ENCODE measurements at places on chromosomes 2 and 18.

DNA sequence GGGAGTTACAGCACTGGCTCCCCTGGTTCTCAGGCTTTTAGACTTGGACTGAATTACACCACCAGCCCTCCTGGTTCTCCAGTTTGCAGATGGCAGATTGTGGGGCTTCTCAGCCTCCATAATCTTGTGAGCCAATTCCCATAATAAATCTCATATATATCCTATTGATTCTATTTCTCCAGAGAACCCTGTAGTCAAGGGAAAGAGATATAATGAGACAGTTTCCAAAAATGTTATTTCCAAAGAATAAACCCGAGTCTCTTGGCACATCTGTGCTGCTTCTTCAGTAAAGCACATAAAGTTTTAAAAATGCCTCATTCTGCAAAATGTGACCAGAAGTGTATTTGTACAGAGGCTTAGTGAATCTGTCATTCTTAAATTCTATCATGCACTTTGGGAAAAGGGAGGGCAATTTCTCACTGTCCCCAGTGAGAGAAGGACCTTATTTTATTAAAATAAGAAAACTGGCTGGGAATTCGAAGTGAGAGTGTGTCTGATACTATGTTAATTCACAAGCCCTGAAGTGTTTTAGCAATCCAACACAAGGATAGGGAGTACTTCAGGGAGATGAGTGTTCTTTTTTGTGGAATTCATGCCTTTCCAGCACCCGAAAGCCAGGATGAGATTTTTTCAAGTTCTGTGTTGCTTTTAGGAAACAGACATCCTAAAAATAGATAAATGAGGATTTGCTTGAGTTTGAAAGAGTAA, 282.4 kb upstream of the CHAC2 start:
- no peak for DNase-seq

- DNase-seq, result peak; percentile 72
Observed at GRCh38 chr2:160493227-160494028, at the start of gene RBMS1. RBMS1 (minus strand) TSS chr2:160493807; CDS start chr2:160493363, 444 bp downstream.

DNA sequence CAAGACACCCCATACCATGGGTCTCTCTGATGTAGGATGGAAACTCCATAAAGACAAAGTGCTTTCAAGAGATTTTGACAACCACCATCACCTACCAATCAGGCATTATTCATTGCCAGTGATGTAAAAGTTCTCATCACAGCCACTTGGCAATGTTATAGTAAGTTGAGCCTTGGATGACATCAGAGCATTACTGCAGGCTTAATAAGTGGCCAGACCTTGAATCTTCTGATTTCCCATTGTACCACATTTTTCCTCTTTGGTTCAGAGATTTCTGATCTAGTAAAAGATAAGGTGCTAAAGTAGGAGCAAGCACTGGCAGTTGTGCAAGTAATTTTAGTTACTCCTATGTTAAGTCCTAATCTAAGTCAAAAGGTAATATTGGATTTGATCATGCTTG, 36.5 kb downstream of the OSR1 start:
- no peak for DNase-seq

- DNase-seq, result no peak
Observed at GRCh38 chr2:109448946-109449788, 164.6 kb downstream of the SEPTIN10 start.

GRCh38 chr2:191228861-191229260, 16.3 kb upstream of the MYO1B start:
- DNase-seq, result no peak

DNA sequence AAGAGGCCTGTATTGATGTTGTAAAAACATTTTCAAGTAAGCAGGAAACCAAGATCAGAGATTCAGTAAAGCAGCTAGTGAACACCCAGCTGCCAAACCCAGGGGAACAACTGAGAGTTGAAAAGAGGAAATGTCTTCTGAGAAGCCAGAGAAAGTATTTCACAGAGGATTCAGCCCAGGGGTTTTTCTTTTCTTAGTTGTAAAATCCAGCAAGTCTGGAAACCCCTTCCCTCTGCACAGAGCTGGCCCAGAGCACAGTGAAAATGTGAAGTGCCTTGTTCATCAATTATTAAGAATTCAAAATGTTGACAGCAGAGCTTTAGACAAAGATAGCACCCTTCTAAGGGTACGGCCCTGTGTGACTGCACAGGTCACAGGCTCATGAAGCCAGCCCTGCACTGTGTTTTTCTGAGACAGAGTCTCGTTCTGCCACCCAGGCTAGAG, 28.4 kb downstream of the AFF3 start:
- no peak for DNase-seq

All from activated T-cell treated with anti-CD3 and anti-CD28 coated beads, Interleukin-2, amount 50 U/mL, for 48 hours (primary cell).